ENCODE measurements at places on chromosomes 1 and 21.

- DNase-seq: no peak
Measured at GRCh38 chr1:94621395-94621794, 79.8 kb upstream of the F3 start.

GRCh38 chr1:33966346-33967141 is 102.7 kb downstream of the HMGB4 start:
- DNase-seq: no peak

GRCh38 chr1:54228638-54229079 is 28.7 kb downstream of the MRPL37 start:
- DNase-seq: no peak

DNA sequence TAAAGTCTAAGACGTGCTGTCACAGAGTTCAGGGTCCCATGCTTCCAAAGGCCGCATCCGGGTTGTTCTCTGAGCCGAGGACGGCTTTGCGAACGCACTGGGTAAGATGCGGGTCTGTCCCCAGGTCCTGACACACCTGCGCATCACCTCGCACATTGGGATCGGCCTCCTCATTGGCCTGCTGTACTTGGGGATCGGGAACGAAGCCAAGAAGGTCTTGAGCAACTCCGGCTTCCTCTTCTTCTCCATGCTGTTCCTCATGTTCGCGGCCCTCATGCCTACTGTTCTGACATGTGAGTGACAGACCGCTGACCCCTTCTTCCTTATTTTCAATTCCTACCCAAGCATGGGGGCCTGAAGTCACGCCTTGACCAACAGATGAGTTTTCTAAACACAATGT is 25.3 kb downstream of the TFF3 start:
- DNase-seq: no peak

Data from HEK293T (cell line).